ENCODE measurements at places on chromosomes 2 and 18.

GRCh38 chr2:54423213-54423612 lies 32.9 kb upstream of the SPTBN1 start:
- DNase-seq, result no peak

GRCh38 chr2:224401641-224402342 lies at the start of gene FAM124B:
Gene FAM124B (minus strand): TSS chr2:224402107. CDS start chr2:224401768, 339 bp downstream.
- no peak for DNase-seq

- no peak for DNase-seq
Observed at GRCh38 chr2:240791221-240791800, 28.7 kb downstream of the KIF1A start.

DNA sequence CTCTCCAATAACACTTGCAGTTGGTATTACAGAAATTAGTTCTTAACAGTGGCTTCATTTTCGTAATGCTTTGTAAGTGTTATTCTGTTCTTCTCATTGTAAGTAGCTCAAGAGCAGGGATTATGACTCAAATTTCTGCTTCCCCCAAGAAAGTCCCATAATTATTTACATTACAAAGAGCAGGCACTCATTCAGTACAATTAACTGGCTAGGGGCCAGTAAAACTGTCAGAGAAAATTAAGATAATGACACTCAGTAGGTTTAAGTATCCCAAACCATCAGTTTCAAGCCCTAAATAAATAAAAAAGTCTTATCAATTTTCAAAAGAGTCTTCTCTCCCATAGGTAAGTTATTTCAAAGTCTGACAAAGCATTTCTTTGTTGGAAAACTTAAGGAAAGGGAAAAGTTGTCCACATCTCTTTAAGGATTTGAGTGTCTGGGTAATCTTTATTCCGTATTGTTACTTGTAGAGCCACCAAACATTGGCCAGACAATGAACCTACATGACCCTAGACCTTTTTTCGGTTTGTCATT lies 137.1 kb downstream of the ARHGAP28 start:
- DNase-seq, result no peak

DNA sequence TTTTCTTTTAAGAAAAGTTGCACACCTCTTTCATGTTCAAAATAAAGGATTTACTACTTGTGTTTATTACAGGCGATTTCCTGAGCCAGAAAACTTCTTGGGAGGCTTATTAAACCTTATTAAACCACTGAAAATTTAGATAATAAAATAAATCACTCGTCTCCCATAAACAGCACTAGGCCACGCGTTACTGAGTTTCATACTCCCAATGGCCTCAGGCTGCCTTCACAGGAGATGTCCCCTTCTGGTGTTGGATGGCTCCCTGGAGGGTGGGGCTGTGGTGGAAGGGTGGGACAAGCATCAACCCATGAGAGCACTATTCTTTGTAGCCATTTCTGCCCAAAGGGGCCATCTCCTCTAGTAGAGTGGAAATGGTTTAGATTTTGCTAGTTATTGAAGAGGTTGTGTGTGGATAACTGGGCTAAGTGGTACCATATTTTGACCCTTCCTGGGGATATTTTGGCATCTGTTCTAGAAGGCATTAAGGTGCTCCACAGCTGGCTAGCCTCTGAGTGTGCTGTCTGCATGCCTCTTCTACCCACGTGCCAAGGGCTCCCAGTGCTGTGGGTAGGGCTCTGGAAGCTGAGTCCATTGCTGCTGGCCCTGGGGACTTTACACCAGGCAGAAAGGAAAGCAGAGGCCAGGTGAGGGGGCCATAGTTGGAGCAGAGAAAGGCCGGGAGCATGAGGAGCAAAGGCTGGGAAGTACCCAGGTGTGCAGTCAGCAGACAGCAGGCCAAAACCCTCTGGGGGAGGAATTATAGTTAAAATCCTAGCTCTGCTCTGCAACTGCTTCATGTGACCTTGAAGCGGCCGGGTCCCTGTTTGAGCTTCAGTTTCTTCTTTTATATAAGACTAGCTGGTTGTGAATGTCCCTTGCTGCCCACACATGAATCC lies 121.7 kb upstream of the SMAD2 start:
- no peak for DNase-seq

- peak; percentile 9 for DNase-seq
Observed at GRCh38 chr2:232497348-232497747, 9.7 kb upstream of the ECEL1 start.

GRCh38 chr2:7992612-7993602 lies 688.9 kb upstream of the ID2 start:
- peak; percentile 25 for DNase-seq

- DNase-seq, result no peak
Observed at GRCh38 chr2:214497489-214497888, 86.6 kb downstream of the VWC2L start.

- DNase-seq, result no peak
Observed at GRCh38 chr2:191612496-191612895, 65.4 kb upstream of the NABP1 start.

- no peak for DNase-seq
Observed at GRCh38 chr2:65918760-65919187, 486.4 kb upstream of the SPRED2 start.

- DNase-seq, result no peak
Observed at GRCh38 chr2:187358531-187358930, 89.5 kb downstream of the CALCRL start.

- DNase-seq, result no peak
Observed at GRCh38 chr2:139067072-139067471, 286.9 kb upstream of the NXPH2 start.

DNA sequence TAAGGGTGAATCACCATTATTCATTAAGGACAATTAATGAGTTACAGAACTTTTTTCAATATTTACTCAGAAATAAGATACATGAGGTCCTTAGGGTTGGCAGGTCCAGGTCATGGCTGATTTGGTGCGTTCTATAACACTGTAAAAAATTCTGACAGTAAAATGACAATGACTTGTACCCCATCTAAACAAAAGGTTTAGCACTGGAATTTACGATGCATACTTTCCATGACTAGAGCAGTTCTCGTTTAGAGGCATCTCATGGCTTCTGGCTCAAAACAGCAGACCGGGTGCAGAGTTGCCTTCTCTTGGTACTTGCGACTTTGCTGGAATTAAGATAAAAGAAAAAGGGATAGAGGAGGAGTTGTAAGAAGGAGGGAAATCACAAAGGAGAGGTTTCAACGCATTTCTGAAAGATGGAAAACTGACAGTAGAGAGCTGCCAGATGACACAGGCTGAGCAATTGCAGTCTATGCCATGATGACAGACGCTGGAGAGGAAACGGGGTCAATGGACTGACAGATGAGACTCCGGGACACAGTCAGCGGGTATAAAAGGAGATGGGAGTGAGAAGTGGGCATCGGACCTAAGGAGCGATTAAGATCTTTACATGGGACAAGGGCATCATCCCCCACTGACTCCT lies 4.1 kb upstream of the CYS1 start:
- DNase-seq, result no peak

DNA sequence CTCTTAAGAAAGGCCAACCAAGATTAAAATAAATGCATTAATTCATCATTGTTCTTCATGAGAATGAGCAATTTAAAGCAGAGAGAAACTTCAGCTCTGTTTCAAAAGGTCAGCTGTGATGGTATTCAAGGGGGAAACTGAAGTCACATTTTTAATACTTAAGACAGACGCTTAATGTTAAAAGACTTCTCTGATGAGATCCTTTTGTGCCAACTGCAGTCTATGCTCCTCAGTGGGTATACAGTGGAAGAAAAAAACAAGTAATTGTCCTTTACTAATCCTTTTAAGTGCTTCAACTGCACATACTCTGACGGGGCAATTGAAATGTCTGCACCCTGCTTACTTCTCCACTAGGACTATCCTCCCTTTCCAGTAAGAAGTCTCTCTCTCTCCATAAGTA lies 309.7 kb downstream of the GULP1 start:
- DNase-seq, result no peak

- no peak for DNase-seq
Observed at GRCh38 chr2:66901344-66901743, 466.4 kb downstream of the MEIS1 start.
